ENCODE measurements at places on chromosomes 2 and 18. TPM values are rescaled to one million over a fixed set of nuclear protein-coding genes. Genes with fewer than 3 reads are reported as not detected.

DNA sequence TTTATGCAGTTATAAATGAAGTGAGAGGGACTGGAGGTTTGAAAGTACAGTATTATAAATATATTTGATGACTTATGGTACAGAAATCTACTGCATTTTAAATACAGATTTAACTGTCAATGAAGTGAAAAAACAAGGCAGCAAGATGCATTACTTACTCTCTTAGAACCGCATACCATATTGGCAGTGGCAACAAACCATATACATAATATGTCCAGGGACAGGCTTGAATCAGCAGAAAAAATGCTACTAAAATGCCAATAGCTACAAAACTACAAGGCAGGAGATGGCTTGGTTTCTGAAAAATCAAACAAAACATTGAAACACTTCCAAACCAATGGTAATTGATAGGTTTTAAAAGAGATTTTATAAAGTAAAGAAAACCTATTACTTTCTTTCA lies 77.2 kb downstream of the PIGN start:
- no peak for DNase-seq

GRCh38 chr2:210544007-210544590 lies 12.3 kb upstream of the CPS1 start:
- no peak for DNase-seq

The EPAS1 gene
- total RNA-seq, result 59.9 TPM

DNA sequence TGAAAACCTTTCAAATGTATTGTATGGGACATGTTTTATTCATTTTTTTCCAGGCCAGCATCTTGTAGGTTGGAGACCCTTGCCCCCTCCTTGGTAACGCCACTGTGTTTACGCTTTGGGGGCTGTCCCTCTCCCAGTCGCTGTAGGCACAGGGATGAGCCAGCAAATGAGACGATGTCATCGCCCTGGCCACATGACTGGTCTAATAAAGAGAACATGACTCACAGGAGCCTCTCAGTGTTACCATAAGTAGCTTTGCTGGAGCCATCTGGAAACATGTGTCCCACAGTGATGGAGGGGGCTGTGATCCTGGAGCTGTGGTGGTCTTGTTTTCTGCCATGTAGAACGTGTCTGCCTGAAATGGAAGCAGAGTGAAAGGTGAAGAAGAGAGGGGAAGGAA lies 78.9 kb downstream of the CD8B2 start:
- no peak for DNase-seq

The STEAP3 gene
- 1.5 TPM for total RNA-seq

- no peak for DNase-seq
Measured at GRCh38 chr2:142545036-142545435, 332.4 kb upstream of the KYNU start.

DNA sequence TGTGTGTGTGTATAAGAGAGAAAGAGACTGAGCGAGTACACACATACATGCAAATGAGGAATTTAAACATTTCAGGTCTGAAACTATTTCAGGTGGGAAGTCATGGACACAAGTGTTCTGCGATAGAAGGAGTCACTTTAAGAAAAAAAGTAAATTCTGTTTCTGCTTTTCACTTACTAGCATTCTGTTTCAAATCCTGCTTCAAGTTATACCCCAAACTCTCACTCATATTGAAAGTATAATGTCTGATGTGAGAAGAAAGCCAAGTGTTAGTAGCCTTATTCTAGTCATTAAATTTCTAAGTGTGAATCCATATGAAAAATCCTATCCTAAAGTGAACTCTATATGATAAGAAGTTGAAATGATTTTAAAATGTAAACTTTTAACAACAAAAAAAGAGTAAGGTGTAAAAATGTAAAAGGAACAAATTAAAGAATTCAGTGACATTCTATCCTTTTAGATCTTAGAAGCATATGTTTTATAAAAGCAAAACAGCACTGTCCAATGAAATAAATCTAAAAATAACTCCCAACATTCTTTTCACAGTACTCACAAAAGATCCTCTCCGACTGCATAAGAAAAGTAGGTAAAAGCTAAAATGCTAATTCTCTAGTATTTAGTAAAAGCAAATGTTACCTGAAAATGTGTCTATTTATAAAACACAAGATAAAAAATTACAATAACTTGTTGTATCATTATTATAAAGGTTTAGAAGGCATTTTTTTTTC lies 570.6 kb downstream of the ZEB2 start:
- DNase-seq, result no peak

The CPO gene
- 1.1 TPM for total RNA-seq

DNA sequence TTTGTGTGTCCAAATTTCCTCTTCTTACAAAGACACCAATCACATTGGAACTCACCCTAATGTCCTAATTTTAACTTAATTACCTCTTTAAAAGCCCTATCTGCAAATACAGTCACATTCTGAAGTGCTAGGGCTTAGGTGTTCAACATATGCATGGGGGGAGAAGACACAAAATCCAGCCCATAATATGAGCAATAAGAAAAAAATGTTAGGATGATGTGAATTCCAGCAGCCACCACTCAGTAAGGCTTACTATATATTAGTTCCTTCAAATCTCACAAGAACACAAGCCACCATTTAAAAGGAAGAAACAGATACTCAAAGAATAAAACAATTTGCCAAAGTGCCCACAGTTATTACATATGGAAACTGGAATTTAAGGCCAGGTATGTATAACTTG lies 285.7 kb downstream of the EPHA4 start:
- DNase-seq, result no peak

The ABCG8 gene
- total RNA-seq, result not detected

GRCh38 chr18:24080861-24081260 lies 58.0 kb upstream of the CABYR start:
- DNase-seq, result no peak

All from sigmoid colon (tissue), 7 donors.